Stimulated activated CD8-positive, alpha-beta memory T cell treated with anti-CD3 and anti-CD28 coated beads, Interleukin-2, amount 100 ng/mL, for 48 hours (primary cell): ENCODE measurements at places on chromosomes 16 and 17.

DNA sequence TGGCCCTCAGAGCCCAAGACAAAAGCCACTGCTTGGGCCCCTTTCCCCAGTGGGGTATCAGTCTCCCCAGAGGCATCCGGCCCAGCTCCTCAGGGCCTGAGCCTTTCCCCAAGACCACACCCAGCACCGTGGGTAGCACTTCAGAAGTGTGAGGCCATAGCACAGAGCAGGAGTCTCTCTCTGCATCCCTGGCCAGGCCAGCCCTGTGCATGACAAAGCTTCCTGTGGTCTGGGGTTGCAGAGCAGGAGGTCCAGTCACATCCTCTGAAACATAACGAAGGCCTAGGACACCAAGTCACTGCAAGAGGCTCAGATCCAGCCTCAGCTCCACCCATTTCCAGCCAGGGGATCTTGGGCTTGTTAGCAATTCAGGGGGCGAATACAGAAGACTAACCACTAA, 56.8 kb upstream of the ZNF423 start:
- DNase-seq, result no peak

GRCh38 chr17:2925011-2925410, 128.8 kb downstream of the RAP1GAP2 start:
- no peak for DNase-seq

DNA sequence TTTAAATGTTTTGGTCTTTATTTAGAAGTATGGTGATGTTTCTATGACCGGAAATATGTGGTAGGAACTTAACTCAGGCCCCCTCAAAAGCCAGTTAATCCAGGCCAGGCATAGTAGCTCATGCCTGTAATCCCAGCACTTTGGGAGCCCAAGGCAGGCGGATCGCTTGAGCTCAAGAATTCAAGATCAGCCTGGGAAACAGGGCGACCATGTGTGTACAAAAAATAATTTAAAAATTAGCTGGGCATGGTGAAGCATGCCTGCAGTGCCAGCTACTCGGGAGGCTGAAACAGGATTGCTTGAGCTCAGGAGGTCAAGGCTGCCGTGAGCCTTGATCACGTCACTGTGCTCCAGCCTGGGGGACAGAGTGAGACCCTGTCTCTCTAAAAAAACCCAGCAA, 10.3 kb downstream of the RSL1D1 start:
- no peak for DNase-seq

GRCh38 chr17:82014971-82015310, 7.7 kb downstream of the CENPX start:
- DNase-seq, result no peak

DNA sequence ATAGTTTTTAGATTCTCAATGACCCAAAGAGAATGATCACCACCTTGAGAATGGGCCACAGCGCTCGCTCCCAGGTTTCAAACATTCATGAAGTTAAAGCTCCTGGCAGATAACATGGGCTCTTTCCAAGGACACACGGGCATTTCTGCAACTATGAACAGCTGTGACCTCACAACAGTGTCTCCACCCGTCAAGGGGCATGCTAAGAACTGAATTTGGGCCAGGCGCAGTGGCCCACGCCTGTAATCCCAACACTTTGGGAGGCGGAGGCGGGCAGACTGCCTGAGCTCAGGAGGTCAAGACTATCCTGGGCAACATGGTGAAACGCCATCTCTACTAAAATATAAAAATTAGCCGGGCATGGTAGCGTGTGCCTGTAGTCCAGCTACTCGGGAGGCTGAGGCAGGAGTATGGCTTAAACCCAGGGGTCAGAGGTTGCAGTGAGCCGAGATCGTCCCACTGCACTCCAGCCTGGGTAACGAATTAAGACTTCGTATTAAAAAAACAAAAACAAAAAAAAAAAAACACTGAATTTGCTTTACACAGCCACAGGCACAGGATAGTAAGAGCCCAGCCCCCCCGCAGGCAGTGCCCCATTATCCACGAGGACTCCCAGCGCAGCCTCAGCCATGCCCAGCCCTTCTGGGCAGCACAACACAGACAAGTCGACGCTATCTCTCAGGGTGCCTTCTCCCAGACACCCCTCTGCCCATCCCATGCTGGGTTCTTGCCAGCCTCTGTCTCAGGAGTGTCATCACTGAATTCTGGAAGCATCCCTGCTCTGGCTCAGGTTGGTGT, 7.2 kb downstream of the USP7 start:
- no peak for DNase-seq

DNA sequence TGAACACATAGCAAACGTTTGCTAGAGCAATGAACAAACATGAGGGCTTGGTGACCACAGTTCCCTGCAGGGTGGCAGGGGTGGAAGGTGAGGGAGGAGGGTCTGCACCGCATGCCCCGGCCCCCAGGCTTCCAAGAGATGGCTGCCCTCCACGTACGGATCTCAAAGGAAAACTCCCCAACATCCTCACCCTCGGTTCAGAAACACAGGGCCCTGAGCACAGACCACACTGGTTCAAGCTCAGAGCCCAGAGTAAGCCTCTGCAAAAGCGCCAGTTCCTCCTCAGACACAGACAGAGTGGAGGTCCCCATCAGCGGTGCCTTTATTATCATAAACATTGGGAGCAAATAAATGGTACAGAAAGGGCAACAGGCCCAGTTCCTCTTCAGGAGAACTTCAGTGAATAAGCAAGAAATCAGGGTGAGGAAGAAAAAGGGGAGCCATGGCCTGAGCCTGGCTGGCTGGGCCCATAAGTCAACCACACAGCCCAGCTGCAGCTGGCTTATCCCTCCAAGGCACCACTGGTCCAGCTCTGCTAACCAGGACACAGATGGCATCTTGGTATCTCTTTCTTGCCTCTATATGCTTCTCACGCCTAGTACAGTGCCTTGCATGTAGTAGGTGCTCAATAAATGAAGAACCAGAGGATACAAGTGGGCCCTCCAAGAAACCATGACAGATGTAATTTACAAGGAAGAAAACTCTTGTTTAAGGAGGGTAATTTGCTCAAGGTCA, 11.0 kb downstream of the MPO start:
- no peak for DNase-seq

- DNase-seq, result no peak
Observed at GRCh38 chr17:20315311-20315710, 152.0 kb downstream of the LGALS9B start.

- no peak for DNase-seq
Observed at GRCh38 chr16:86577314-86577971, 906 bp upstream of the FOXL1 start.

GRCh38 chr16:75868636-75869632, 142.6 kb upstream of the CPHXL start:
- DNase-seq, result no peak

GRCh38 chr16:56327929-56328258, 97.5 kb downstream of the AMFR start:
- DNase-seq, result no peak

DNA sequence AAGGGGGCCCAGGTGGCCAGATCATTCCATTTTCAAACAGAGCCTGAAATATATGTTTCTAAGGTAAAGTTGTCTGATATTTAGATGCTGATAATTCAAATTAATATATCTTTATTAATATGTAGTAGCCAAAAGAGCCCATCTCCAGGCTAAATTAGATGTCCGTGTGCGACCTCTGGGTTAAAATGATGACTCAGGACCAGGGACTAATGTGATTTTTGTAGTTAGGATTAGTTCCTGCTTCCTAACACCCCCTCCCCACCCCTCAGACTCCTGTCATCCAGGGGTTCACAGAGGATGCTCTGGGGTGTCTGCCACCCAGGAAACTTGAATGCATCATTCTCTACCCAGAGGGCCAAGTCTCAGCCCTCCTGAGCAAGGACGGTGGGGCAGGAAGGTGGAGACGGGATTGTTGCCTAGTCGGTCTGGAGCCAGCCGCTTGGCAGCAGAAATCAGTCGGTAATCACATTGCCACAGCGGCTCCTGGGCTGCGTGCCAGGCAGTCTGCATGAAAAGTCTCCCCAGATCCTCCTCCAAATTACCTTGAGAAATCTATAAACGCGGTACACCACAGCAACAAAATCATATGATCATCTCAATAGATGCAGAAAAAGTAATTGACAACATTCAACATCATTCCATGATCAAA, 29.8 kb downstream of the CNGB1 start:
- no peak for DNase-seq

DNA sequence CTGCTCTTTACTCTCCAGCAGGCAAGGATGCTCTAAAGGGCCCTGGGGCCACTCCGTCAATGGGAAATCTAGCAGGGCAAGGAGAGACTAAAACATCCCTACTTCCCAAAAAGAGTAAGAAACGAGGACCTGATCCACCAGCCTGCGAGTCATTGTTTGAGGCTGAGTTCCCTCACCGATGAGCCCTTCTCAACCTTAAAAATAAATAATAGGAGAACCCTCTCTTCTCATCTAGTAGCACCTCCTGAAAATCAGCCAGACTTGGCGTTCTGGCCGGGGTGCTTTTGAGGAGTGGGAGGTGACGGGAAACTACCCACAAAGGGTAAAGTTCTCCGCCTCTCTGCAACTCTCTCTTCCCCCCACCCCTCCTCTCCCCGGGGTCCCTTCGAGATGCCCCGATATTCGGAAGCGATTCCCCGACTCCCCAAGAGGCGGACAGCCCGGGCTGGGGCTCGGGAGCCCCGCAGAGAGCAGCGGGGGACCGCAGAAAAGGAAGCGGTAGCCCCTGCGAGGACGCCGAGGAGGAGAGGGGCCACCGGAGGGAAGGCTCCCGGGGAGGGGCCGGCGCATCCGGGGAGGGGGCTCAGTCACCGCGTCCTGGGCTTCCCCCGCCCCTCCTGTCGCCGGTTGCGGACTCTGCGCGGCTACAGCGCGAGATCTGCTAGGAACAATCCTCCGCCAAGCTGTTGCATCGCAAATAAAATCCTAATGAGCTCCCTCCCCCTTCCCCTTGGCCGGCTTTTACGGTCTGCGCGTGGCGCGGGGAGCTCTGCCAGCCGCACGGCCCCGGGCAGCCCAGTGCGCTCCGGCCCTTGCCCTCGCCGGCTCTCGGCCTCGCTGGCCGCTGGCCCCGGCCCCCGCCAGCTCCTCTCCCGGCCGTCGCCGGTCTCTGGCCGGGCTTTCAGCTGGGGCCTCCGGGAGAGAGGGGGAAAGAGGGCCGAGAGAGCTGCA, 1.3 kb downstream of the HOXB9 start:
- DNase-seq, result no peak

DNA sequence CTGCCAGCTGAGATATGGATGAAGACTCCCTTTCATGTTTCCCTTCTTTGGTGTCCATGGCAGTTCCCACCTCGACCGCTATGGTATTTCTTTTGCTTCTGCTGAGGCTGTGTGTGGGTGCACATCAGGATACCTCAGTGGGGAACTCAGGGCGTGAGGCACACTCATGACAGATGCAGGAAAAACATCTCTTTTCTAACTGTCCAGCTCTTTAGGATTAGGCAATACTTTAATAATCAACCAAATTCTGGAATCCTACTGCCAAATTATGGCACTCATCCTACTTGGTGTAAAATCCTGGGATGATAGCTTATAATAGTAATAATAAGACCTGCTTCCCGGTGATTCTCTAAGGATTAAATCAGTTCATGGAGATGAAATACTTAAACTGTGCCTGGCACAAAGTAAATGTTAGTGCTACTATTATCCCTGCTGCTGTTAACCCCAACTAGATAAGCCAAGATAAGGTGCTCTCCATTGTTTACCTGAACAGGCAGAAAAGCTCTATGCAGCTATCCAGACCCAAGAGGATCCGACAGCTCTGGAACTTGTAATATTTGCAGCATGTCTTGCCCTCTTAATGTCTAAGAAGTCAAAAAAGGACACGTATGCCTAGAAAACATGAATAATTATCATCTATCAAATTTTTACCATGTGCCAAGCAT, 543.3 kb downstream of the WWOX start:
- no peak for DNase-seq

DNA sequence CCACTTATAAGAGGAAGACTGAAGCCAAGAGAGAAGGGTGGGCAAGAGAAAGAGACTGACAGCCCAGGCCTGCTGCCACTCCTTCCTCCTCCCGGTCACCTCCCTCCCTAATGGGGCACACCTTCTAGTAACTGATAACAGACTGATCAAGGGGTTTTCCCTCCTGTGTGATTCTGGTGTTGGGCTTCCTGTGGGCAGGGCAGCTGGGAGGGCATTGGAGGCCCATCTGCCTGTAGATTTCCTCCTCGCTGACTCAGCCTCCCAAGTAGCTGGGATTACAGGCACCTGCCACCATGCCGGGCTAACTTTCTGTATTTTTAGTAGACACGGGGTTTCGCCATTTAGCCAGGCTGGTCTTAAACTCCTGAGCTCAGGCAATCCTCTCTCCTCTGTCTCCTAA, 16.2 kb downstream of the CA4 start:
- no peak for DNase-seq

- DNase-seq, result no peak
Observed at GRCh38 chr17:30393491-30393890, 14.8 kb downstream of the CPD start.

GRCh38 chr16:50531359-50531758, 16.8 kb upstream of the NKD1 start:
- DNase-seq, result no peak

- peak; percentile 5 for DNase-seq
Observed at GRCh38 chr17:20156196-20157000, 147.2 kb downstream of the SPECC1 start.

DNA sequence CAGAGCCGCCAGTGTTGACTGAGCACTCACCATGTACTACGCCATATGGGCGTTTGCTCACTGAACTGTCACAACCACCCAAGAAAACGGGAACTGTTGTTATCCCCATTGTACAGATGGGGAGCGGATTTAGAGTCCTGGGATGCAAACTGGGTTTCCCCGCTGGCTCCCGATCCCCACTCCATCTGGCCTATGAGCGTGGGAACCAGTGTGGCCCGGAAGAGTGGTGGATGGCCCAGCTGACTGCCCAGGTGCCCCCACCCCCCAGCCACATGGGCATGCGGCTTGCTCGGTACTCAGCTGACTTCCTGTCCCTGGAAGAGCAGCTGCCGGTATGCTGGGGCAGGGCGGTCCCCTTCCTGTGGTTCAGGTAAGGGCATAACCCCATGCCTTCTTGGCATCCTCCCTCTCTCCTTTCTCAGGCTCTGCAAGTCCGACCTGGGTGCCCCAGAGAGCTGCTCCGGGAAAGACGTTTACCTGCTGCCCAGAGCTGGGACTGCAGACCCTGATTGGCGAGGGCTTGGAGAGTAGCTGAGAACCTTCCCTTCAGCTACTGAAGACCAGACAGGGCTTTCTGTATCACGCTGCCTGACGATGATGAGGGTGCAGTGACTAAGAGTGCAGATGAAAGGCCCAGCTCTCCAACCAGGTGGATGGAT, 16.2 kb downstream of the SOCS3 start:
- DNase-seq, result no peak

GRCh38 chr16:73036074-73036826, 11.7 kb downstream of the ZFHX3 start:
- DNase-seq, result no peak

DNA sequence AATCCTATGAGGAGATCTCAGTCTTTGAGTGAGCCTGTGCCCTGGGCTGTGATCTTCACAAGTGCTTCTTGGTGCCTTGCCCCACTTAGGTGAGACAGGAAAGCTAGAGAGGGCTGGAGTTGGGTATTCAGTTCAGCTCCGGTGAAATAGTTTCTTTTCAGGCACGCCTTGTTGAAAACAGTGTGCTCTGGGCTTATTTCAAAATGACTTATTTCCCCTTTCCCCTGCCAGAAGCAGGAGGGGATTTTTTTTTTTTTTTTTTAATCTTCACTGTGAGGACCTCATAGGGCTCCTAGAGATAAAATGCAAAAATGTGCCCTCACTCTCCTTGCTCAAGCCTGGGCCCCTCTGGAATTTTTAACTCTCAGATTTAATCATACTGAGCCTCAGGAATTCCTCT, 27.2 kb downstream of the MOSMO start:
- no peak for DNase-seq

- DNase-seq, result no peak
Observed at GRCh38 chr17:32755045-32755805, 121.7 kb downstream of the MYO1D start.
